ENCODE measurements at places on chromosomes 13 and 19.

- no peak for DNase-seq
These were observed 298.7 kb downstream of the HS6ST3 start for GRCh38 chr13:96388598-96388997.

DNA sequence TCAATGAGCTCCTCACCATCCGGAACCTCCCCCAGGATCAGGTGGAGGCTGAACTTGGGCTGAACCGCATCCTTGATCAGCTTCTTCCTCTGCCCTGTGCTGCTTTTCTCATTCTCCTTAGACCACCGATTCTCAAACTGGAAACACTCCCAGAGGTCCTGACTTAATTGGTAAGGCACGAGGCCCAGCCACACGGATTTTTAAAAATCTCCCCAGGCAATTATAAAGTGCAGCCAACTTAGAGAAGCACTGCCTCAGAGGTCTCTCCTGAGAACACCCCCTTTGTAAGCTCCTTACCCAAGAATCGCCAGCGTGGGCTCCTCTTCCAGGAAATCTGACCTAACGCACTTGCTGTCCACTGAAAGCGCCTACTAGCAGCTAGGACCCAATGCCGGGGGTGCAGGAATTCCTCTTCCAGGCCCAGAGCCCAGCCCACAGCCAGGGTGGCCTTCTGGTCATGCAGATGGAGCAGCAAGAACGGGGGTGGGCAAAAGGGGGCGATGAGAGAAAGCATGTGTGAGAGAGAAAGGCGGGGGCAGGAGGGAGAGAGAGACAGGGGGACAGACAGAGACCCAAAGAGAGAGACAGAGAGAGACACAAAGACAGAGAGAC lies 66.9 kb upstream of the CACNA1A start:
- DNase-seq, result no peak

DNA sequence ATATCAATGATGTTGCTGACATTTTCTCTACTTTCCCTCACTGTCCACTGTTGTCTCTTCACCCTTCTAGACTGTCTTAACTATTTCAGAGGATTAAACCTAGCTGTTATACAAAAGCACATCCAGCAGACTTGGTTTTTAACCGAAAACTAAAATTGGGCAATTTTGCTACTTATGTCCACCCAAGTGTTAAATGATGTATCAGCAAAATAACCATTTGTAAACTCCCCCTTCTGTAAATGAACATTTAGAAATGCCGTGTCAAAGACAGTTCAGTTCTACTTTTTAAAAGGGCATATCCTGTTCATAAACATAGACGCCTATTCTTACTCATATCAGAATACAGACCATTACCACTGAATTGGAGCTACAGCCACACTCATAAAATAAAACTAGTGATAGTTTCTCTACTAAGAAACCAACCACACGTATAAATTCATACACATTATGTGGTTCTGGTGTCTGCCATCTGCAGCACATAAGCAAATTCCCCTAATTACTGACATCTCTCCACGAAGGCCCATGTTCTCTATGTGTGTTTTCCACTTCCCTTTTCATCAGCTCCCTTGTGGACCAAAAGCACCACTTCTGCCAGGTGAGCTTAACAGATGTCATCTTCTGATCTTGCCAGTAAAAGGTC lies 1091.8 kb downstream of the PCDH9 start:
- DNase-seq, result no peak

- DNase-seq, result no peak
These were observed 1328.8 kb downstream of the OLFM4 start for GRCh38 chr13:54357284-54357933.

DNA sequence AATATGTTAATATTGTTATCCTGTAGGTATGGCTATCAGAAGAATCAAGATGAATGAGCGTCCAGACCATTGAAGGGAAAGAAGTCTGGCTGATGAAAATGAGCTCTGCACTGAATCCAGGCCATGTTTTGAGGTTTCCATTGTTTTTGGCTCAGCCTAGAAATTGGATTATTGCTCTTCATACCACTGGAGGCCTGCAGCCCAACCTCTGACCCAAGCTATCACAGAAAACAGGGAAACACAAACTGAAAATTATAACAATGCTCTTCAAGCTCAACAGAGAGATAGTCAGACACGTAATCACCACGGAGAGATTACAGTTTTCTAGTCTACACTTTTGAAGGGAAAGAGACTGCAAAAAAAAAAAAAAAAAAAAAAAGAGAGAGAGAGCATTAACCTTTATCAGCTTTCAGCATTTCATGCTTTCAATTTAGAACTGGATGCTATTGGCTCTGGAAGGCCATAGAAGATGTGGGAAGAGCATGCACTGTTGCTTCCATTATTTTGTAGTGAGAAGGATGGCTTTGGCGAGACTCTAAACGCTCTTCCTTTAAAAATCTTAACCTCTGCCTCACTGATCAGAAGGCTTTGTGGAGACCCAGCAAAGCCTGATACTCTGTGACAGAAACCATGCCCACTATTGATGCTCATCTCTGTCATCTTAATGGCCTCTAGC lies 10.8 kb downstream of the EDNRB start:
- DNase-seq, result no peak

DNA sequence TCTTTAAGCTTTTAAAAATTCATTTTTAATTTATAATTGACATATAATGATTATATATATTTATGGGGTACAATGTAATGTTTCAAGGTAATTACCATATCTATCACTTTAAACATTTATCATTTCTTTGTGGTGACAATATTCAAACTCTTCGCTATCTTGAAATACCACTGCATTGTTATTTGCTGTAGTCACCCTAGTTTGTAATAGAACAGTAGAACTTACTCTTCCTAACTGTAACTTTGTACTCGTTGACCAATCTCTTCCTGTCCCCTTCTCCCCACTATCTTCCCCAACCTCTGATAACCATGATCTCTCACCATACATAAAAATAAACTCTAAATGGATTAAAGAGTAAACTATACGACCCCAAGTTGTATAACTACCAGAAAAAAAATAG lies 20.4 kb downstream of the COG6 start:
- DNase-seq, result no peak

DNA sequence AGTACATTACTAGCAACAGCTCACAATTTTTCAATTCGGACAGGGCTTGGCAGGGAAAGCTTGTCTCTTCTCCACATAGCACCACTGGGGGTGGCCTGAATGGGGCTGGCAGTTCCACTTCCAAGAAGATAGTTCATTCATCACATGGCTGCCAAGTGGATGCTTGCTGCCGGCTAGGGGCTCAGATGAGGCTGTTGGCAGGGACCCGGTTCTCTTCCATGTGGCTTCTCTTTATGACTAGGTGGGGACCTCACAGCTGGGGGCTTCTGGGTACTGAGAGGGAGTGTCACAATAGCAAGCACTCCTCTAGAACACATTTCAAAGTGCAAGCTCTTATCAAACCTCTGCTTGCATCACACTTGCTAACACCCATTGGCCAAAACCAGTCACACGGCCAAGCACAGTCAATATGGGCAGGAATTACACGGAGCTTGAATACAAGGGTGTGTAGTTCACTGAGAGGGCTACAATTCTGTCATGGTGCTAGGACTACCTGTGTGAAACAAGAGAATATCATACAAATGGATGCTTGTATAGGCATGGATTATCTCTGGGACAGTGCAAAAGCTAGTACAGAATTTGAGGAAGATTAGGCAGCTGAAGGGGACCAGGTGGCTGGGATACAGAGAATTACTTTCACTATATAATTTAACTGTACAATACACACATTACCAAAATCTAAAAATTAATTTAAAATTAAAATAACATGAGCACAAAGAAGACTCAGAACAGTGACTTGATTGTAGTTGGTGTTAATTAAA lies 32.3 kb downstream of the ATP7B start:
- DNase-seq, result no peak

GRCh38 chr19:47891923-47892666 lies 6.0 kb upstream of the SULT2A1 start:
- no peak for DNase-seq

DNA sequence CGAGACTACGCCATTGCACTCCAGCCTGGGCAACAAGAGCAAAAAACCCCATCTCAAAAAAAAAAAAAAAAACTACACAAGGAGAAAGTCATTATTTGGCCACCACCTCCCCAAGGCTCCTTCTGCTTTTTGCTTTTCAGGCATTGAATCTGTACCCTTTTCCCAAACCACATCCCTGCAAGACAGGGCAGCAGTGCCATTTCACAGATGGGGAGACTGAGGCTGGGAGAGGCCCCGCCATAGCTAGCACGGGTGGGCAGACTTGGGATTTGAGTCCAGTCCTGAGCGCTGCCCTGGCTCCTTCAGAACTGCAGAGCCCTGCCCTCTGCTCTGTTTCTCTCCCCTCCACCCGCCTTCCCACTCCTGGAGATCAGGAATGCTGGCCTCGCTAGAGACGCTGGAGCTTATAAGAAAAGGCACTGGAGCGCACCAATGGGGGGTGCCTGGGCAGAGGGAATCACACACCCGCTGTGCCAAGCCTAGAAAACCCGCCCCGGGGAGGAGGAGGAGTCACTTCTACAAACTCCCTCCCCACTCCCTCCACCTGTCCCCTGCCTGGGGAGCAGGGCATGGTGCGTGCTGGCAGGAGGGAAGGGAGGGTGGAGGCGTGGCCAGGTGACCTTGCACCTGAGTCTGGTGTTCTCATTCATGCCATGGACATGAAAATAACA lies 17.6 kb downstream of the TJP3 start:
- no peak for DNase-seq

GRCh38 chr13:99985241-99985874 lies 3.8 kb downstream of the ZIC2 start:
- no peak for DNase-seq
